ENCODE measurements at places on chromosomes 3 and 15.

DNA sequence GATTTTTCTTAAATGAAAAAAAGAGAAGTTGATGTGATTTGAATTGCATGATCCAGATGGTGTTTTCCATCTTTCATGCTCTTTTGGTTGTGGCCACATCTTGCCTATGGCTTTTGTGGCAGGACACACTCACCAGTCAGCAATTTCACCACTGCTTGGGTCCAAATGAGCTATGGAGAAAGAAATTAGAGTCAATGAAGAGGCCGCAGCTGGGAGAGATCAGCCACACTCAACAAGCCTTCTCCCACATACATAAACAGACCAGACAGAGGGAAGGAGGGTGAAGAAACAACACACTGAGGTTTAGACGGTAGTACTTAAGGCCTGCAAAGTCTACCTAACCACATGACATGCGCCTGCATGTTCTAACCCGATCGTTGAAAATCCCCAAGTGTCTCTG is 110.7 kb upstream of the CDIN1 start:
- DNase-seq, result no peak

GRCh38 chr3:138082992-138083386 is 32.4 kb downstream of the DZIP1L start:
- DNase-seq, result no peak

DNA sequence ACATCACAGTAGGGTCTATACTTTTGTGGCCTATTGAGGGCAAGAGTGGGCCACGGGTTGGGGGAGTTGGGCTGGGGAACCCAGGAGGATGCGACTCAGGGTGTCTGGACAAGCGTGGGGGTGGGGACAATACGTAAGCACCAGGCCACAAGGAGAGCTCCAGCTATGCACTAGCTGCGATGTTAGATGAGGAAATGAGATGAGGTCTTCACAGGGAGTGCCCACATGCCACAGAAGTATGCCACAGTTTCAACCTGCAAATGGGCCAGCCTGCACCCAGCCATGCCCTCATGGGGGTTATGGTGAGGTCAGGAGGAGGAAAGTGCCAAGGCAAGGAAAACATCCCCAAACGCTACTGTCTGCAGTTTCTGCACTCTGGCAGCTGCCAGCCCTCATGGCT is 30.5 kb downstream of the CACNA2D2 start:
- DNase-seq, result no peak

DNA sequence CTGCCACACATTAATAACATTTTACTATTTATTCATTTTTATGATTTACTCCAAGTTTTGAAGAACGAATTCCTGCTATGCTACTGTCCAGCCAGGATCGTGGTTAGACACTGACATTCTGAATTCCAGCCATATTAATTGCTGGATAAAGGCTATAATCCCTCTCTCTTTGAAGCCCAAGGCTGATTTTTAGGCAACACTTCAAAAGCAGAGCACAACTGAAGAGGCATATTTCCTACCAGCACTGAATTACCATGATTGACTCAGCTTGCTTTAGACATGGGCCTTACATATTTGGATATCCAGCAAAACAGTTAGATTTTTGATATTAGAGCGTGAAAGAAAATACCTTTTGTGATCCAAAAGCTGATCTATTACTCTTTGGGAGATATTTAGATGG is 205.0 kb downstream of the ZIC1 start:
- no peak for DNase-seq

DNA sequence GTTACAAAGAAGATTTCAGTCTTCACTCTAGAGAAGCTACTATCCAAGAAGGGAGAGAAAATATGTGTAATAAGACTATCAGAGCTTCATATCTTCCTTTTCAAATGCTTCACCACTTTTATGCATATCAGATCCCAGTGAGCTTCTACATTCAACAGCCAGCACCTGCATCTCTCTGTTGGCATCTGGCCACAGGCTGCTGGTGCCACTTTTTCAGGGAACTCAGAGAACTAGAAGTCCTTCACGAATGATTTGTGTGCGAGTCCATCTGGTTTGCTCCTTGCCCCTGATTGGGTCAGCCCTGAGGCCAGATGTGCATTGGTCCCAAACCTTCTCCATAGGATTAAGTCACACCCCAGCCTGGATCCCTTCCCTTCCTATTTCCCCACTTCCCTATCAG is 22.1 kb downstream of the SNTN start:
- DNase-seq, result no peak

GRCh38 chr3:4980229-4981203 is 1.3 kb downstream of the BHLHE40 start:
- DNase-seq, result peak; percentile 80

- DNase-seq, result no peak
Observed at GRCh38 chr15:39720621-39721611, 61.7 kb downstream of the FSIP1 start.

DNA sequence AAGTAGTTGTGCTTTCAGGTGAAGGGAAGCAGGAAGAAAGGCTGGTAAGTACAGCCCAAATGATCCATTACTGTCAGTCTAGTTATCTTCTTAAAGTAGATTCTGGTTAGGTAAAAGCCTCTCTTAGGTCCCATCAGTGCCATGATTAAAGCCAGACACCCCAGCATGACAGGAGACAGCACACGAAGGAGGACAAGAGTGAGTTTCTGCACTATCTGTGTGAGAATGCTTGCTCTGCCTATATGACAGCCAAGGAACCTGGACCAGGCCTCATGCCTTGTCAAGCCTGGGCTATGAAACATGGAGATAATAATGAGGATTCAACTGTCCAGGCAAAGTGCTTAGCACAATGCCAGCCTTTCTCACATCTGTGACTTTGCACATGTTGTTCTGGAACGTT is 13.5 kb upstream of the FILIP1L start:
- DNase-seq, result no peak

DNA sequence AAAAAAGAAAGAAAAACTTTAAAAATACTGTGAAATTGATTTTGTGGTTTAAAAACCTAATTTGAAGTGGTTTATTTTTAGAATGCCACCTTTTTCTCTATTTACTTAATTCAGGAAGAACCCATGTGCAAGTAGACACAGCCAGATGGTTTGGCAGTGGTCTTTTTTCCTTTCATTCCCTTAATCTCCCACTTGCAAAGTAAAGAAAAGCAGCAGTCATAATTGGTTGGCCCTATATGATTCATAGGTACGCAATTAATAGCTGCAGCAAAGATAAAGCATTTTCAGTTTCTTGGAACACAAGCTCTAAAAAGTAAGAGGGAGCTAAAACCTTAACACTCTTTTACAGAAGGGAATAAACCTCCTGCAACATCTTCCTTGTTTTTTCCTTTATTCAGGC is 115.3 kb downstream of the MECOM start:
- DNase-seq, result no peak

DNA sequence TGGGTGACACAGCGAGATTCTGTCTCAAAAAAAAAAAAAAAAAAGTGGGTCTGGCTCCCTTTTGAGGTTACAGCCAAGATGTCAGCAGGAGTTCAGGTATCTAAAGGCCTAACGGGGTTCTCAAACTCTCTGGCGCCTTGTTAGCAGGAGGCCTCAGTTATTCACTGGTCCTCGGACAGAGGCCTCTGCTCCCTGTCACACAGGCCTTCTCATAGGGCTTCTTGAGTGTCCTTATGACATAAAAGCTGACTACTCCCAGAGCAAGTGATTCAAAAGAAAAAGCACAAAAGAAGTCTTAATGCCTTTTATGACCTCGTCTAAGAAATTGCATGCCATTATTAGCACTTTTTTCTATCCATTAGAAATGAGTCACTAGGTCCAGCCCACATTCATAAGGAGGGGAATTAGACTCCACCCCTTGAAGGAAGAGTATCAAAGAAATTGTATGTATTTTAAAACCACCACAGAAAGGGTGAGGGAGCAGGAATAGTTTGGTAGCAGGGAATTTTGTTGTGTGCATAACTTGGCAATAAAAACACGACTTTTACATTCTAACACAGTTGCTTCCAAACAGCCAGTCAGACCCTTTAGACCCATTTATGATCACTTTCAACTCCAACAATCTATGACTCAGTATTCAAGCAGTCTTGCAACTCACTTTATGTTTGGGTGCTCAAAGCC is 90.3 kb downstream of the MEX3B start:
- no peak for DNase-seq

- no peak for DNase-seq
Observed at GRCh38 chr3:134374105-134374790, at the start of gene AMOTL2. Gene AMOTL2 (minus strand): TSS chr3:134374447. CDS start chr3:134371433, 3,014 bp downstream.

GRCh38 chr3:111968319-111969054 is 10.3 kb upstream of the ABHD10 start:
- DNase-seq, result no peak

DNA sequence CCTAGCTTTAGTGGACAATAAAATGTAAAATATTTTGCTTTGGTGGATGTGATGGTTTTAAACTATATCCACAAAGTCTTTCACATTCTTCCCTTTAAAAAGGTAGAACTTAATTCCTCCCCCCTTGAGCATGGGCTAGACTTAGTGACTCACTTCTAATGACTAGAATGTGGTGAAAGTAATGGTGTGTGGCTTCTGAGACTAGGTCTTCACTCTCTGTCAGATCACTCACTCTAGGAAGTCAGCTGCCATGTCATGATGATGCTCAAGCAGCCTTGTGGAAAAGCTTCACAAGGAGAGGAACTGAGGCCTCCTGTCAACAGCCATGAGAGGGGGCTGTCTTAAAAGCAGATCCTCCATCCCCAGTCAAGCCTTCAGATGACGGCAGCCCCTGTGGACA is 4.2 kb downstream of the LRRC2 start:
- no peak for DNase-seq

- no peak for DNase-seq
Observed at GRCh38 chr3:116000311-116000710, 377.0 kb downstream of the GAP43 start.

- no peak for DNase-seq
Observed at GRCh38 chr3:141735770-141736465, 2.2 kb upstream of the RNF7 start.
